ENCODE measurements at places on chromosomes 2 and 18.

DNA sequence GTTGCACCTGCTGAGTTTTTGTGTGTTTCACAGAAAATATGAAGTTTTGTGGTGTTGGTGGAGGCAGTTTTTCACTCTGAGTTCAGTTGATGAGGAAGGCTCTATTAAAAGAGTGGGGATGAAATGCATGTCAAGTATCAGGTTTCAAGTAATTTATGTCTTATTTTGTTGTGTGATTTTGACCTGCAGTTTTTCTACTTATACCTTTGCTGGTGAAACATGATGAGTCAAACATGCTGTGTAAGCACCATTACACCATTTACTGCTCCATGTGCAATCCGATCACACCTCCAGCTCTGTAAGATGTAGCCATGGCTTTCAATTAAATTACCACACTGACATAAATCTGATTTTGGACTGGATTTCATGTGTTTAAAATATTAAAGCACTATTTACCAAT is 174.5 kb upstream of the ZEB2 start:
- no peak for DNase-seq

GRCh38 chr18:28127763-28128658 is 48.9 kb downstream of the CDH2 start:
- DNase-seq: no peak

DNA sequence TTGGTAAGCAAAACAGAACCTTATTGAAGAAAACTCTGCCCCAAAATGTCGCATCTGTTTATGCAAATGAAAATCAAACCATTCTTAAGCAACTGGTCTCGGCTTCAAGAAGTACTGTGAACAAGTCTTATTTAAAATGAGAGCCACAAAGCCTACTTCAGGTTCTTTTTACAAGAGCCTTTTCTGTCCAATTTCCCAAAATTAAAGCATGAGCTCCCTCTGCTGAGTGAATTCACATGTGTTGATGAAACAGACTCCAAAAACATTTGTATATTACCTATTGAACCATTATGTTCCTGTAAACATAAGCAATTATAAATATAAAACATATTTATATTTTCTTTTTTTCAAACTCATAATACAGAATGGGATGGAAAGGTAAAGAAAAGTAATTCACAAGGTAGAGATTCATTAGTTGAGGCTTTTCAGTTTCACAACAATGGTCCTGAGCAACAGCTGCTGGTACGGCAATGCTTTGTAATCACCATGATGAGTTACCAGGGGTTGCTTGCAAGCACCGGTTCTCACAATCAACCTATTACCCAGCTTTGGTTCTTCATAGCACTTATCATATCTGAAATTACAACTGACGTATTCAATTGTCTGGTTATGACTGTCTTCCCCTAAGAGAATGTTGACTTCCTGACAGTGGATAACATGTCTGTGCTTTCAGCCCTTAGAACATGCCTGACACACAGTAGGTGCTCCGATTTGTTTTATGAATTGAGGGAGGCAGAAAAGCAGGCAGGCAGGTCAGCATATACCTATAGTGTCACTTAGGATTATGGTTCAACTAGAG is 108.4 kb upstream of the BZW1 start:
- DNase-seq: no peak

- no peak for DNase-seq
Observed at GRCh38 chr18:75896865-75897264, 469.4 kb upstream of the SMIM21 start.

GRCh38 chr2:12097859-12098258 is 351.4 kb downstream of the LPIN1 start:
- DNase-seq: no peak

DNA sequence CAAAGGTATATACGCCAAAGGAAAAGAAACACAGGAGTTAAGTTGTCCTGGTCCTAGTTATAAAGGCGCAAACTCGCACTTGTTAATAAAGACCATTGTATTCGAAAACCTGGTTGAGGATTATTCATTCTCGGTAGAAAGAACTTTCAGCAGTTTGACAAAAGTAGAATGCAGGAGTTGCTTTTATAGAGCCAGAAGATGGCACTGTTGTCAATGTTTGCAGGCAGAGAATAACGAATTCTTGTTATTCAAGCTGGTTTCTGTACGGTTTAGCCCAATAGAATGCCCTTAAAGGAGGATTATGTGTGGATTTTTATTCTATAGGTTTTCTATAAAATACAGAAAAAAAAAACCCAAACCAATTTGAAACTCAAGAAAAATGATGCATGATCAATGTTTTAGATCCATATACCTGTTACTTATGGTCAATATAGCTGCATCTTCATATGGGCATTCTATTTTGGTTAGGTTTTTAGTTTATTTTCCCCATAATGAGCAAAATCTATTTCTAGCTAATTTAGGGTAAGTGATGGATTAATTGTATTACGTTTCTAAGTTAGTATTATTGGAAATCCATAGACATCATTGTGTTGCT is 510.3 kb downstream of the PLCL1 start:
- no peak for DNase-seq

- no peak for DNase-seq
Observed at GRCh38 chr18:68847219-68847837, 49.4 kb downstream of the CCDC102B start.

- DNase-seq: no peak
Observed at GRCh38 chr2:223967981-223968380, 10.7 kb downstream of the MRPL44 start.

GRCh38 chr2:95530734-95531133 is 46.2 kb upstream of the TRIM43B start:
- DNase-seq: no peak

DNA sequence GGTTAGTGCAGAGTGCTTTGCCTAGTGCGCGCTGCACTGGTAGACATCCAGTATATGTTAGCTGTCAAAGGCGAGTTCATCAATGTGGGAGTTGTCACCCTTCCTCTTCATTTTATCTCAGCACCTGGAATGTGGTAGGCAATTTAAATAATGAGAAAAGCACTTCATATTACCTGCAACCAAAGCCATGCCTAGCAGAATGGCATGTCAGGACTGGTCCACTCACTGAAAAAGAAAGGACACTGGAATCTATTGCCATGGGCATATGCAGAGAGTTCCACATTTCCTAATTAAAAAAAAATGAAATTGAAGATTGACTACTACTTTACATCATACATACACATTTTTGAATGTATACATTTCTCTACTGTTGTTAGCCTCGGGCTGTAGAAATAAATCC is 139.6 kb downstream of the PAX3 start:
- DNase-seq: no peak

DNA sequence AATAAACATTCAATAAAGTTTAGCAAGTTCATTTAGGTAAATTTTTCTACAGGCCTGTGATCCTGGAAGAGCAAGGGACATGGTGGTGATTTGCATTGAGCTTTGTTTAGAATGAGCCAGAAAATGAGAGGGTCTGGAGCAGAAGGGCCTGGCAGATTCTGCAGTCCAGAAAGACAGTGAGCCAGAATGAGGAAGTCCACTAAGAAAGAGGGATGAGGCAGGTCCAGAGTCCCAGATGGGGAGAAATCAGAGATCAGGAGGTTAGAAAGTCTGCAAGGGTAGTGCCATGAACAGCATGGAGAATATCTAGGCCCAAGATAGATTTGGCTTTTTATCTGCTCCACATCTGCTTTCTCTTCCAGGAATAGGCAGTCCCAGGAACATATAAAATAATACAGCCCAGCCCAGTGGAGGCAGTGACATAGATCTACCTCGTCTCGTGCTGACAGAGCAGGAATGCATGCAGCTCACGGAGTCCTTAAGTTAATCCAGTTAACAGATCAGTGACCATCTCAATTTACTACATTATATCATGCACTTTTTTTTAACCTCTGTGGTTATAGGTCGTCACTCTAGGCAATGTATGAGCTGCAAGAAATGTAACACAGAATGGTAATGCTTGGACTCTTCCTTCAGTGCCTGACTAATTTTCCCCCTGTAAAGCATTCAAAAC is 429.0 kb downstream of the SUCLG1 start:
- DNase-seq: no peak

- DNase-seq: no peak
Observed at GRCh38 chr2:200525066-200525465, 941 bp upstream of the SGO2 start.

DNA sequence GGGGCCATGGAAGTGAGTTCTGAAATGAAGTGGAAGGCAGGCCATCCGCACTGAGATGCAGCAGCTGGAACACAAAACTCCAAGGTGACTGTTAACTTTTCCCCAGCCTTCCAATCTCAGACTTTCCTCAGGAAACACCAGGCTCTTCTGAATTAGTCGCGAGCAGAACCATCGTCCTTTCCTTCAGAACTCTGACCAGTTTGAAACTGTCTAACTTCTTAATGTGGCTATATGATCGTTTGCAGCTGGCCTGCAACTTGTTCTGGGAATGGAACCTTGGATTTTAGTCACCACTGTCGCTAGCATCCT is 620 bp upstream of the RPL37A start:
- DNase-seq: no peak

DNA sequence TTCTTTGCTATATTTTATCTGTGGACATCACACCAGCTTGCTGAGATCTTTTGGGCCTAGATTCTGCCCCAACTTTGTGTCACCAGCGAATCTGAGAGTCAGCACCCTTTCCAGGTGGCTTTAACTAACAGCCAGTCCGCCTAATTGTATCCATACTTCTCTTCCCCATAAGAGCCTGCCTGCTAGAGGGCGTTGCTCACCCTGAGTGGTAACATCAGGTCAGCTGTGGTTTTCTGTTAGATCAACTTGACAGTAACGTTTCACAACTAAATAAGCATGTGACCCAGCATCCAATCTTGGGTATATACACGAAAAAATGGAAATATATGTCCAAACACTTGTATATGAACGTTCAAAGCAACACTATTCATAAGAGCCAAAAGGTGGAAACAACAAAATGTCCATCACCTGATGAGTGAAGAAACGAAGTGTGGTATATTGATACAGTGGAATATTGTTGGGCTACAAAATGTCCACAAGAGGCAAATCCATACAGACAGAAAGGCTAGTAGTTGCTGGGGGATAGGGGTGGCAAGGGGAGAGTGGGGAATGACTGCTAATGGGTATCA is 24.9 kb downstream of the EFHD1 start:
- DNase-seq: no peak

- DNase-seq: no peak
Observed at GRCh38 chr2:139281124-139281523, 500.9 kb upstream of the NXPH2 start.

GRCh38 chr18:75405351-75405750 is 22.2 kb downstream of the SMIM21 start:
- DNase-seq: no peak

DNA sequence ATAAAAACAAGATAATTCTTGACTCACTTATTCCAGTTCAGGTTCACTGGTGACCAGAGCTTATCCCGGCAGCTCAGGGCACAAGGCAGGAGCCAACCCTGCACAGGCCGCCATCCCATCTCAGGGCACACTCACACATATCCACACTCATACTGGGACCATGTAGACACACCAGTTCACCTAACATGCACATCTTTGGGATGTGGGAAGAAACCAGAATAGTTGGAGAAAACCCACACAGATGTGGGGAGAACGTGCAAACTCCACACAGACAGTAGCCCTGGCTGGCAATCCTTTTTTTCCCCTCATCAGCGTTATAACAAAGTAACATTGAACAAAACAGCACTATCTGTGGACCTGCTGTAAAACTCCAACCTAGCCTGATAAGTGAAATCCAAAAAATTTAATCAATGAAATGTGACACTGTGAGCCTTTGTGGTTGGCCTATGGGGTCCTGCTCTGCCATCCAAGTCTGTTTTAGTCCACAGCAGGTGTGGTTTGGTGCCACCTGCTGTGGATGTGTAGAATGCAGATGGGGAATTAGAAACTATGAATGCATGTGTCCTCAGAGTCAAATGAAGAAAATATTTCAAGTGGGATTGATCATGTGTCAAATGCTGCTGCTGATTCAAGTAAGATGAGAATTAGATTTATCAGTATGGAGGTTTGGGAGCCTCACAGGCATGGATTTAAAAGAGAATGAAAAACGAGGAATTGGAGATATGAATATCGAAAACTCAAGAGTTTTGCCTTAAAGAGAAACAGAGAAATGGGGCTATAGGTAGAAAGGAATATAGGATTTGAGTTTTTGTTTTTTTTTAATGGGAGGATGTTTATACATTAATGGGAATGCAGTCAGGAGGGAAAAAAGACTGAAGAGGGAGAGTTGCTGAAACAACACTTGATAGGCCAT is 47.0 kb downstream of the UGP2 start:
- DNase-seq: no peak

- no peak for DNase-seq
Observed at GRCh38 chr2:180910831-180911665, 69.4 kb upstream of the UBE2E3 start.

- no peak for DNase-seq
Observed at GRCh38 chr2:6676776-6677175, 188.9 kb downstream of the CMPK2 start.

DNA sequence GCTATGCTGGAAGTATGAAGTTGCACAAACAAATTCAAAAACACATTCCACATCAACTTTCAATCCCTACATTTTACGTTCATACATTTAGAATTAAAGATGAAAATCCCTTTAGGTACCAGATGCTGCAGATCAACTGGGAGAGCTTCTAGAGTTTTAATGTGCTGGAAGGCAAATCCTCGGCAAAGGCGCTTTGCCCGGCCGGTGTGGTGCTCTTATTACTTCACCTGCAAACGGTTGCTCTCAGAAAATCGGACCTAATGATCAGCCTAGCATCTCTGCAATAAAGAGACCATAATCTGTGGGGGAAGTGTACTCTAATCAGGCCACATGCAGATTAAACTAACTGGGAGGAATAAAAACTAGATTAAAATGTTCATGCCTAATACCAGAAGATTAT is 513.8 kb downstream of the ZEB2 start:
- DNase-seq: no peak

GRCh38 chr2:170162271-170162632 is 15.7 kb upstream of the MYO3B start:
- no peak for DNase-seq

- no peak for DNase-seq
Observed at GRCh38 chr2:29490045-29490444, 374.8 kb downstream of the CLIP4 start.

DNA sequence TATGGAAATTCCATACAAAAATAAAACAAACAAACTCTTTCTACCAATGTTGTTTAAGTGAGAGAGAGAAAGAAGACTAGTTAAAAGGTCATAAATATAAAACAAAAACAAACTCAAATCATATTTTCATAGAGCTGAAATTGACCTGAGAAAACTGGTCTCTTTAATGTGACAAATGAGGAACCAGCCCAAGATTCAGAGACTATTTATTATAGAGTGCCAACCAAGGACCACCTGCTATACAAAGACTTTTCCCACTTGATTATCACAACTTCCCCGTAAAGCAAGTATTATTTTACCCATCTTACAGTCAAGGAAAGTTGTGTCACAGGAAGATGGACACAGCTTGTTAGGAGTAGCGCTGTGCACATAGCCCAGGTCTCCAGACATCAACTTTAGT is 13.3 kb downstream of the ANKRD44 start:
- no peak for DNase-seq

- no peak for DNase-seq
Observed at GRCh38 chr18:63161761-63162195, 157.8 kb downstream of the BCL2 start.

DNA sequence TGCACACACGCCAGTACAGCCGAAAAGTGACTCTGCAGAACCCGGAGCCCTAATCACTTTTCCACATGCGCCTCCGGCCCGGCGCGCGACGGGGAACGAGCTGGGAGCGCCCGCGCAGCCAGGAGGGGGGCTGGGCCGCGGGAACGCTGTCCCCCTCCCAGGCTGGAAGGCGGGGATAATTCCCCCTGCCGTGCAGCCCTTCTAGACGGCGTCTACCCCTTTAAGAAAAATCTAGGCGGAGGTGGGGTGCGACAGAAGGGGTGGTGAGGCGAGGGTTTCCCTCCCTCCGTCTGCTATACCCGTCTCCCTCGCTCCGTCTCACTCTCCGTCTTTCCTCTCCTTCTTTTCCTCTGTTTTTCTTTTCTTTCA is 2.4 kb downstream of the CYP26B1 start:
- DNase-seq: no peak
